ENCODE measurements at places on chromosomes 11 and 22. TPM values are rescaled to one million over a fixed set of nuclear protein-coding genes. Genes with fewer than 3 reads are reported as not detected.

Gene DCHS1
- total RNA-seq: 0.05 TPM

Gene TRIM49
- not detected for total RNA-seq

Gene SLC22A6
- total RNA-seq: not detected

Gene CBX7
- total RNA-seq: 7.3 TPM

Gene B4GALNT4
- not detected for total RNA-seq

Gene OR51B2
- total RNA-seq: not detected

Gene KDELR3
- total RNA-seq: 20.0 TPM

Gene RHOD
- total RNA-seq: 62.8 TPM

Gene PISD
- 60.8 TPM for total RNA-seq

Gene UBQLN3
- total RNA-seq: not detected

Gene FBXO3
- total RNA-seq: 13.6 TPM

Gene OR10A2
- not detected for total RNA-seq

Gene PTPN5
- total RNA-seq: not detected

Gene TMEM218
- total RNA-seq: 20.9 TPM

Gene NAALAD2
- total RNA-seq: not detected
